ENCODE measurements at places on chromosomes 1 and 21.

- DNase-seq, result no peak
These were observed 78.1 kb upstream of the GRIK3 start for GRCh38 chr1:37112430-37112829.

DNA sequence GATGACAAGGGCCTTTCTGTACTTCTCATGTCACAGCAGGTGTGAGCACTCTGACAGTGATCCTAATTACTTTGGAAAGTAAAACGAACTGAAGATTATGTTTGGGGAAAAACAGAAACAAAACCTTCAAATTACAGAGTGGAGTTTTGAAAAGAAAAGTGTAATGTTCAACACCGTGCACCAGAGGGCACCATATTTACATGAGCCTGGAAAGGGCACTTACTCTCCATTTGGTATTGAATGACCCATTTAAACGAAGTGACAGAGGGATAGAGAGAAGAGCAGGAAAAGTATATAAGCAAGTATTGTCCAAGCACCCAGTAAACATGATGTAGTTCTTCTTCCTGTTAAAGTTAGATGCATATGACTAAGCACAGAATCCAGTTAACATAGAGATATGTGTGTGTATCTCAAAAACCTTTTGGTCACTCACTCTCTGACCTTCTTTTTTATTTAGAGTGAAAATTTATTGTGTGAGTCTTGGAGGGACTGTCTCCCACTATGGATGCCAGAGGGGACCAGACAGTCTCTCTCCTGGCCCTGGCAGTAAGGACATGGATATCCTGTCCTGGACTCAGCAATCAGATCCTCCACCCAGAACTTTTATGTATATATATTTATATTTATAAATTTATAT lies 3.8 kb upstream of the RGSL1 start:
- no peak for DNase-seq

- DNase-seq, result no peak
These were observed 135.1 kb downstream of the NEK7 start for GRCh38 chr1:198291924-198292323.

GRCh38 chr1:77461691-77462090 lies 179.9 kb downstream of the AK5 start:
- no peak for DNase-seq

GRCh38 chr1:204461331-204462228 lies 33.0 kb downstream of the PIK3C2B start:
- no peak for DNase-seq

DNA sequence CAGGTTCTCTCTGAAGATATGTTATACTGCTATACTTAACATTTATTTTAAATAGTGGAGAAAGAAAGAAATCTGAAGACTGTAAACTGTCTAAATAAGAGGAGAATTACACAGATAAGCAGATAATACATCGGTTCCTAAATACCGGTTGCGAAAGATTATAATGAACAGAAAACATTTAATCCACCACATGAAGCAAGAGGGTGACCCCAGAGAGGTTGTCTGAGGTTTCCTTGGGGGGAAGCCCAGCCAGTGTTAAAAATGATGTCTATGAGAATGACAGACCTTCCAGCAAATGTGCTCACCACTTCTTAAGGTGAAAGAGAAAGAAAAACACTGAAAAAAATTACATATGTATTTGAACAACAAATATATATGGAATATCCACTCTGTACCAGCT lies 356.4 kb upstream of the KAZN start:
- DNase-seq, result no peak

DNA sequence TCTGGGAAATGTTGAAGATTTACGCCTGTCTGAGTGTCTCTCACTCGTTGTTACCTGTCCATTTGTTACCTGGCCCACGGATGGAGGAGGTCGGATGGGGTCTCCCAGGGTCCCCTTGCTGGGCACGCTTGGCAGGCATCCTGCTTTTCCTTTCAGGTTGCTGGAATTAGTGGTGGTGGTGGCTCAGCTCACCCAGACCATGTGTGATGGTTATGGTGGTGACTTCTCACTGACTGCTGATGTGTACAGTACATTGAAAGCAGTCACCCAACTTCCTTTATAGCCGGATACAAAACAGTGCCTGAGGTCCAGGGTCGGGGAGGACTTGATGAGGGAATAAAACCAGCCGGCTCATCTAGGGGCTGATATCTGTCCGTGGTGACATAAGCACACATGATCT lies 19.5 kb downstream of the MAPKAPK2 start:
- no peak for DNase-seq

DNA sequence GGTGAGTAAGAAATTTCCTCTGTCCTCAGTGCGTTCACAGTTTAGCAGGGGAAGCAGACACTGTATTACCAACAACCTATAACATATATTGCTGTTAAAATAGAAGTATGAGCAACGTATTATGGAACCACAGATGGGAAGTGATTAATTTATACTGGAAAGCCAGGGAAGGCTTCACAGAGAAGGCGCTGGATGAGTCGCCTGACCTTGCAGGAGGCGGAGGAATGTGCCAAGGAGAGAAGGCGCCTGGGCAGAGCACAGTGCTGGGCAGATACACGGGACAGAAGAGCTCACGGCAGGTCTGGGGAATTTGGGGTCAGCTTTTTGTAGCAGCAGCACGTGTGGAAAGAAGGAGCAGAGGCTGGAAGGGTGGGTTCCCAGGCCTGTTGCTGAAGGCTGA lies 116.3 kb downstream of the DHRS3 start:
- no peak for DNase-seq

- no peak for DNase-seq
These were observed 116.8 kb downstream of the CASZ1 start for GRCh38 chr1:10679496-10680220.

- DNase-seq, result peak; percentile 20
These were observed 73.8 kb downstream of the MTR start for GRCh38 chr1:236868625-236869467.

GRCh38 chr1:238161955-238162354 lies 271.2 kb upstream of the ZP4 start:
- DNase-seq, result no peak

- no peak for DNase-seq
These were observed 69.8 kb downstream of the HFM1 start for GRCh38 chr1:91334856-91335255.

- DNase-seq, result no peak
These were observed 214.1 kb upstream of the L1TD1 start for GRCh38 chr1:61980561-61980960.

- no peak for DNase-seq
These were observed 180.0 kb downstream of the SDCCAG8 start for GRCh38 chr1:243435836-243436235.

DNA sequence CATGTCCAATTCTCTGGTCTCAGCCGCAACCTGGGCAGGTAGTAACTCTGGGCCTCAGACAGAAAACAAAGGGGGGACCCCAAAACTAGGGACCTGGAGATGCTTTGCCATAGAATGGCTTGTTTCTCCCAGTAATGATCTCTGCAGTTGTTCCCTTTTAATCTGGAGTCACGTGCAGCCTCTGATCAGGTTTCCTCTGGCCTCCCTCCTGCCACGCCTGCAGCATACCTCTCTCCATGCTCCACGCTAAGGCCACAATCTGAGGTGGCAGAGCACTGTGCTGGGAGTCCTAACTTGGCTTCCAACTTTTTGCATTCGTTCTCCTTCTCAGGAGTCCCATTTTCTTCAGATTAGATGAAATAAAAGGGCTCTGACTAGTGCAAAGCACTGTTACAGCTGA lies 1.9 kb downstream of the PABPC4 start:
- no peak for DNase-seq

GRCh38 chr1:183676586-183677189 lies 23.6 kb upstream of the APOBEC4 start:
- DNase-seq, result no peak

GRCh38 chr1:29961293-29962059 lies 725.2 kb downstream of the PTPRU start:
- DNase-seq, result no peak

- no peak for DNase-seq
These were observed 70.2 kb downstream of the UCK2 start for GRCh38 chr1:165897326-165898303.

DNA sequence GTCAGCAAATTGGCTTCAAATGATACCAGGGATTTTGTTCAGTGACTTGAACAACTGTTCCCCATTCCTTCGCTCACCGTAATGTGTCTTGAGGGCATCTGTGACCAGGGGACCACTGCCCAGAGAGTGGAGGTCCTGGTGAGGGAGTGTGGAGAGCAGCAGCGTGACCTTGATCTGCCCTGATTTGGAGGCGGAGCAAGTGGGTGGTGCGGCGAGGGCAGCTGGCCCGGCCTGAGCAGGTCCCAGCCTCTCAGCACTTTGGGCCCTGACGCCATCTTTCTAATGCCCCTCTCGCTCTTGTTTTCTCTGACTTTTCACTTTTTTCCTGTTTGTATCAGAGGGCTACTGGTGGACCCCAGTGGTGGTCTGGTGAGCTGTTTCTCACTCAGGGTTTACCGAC lies 31.1 kb downstream of the DIP2A start:
- DNase-seq, result no peak

GRCh38 chr1:164602480-164603093 lies 43.6 kb downstream of the PBX1 start:
- DNase-seq, result no peak
